ENCODE measurements at places on chromosomes 4 and X.

DNA sequence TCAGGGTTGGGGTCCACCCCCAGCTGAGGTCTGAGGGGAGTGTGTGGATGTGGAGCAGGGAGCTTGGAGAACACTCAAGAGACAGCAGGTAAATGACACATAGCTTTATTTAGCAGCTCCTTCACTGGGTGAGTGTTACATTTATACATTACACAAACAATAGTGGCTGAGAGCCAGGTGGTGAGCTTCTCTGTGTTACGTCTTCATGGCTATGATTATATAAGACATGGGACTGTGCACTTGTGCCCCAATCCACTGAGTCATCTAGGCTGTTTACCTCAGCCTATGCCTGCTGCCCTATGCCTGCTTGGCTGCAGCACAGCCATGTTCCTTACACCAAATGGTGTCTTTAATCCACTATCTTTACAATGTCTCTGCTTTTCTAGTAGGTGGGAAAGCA, 459.6 kb downstream of the AFF2 start:
- DNase-seq = no peak

DNA sequence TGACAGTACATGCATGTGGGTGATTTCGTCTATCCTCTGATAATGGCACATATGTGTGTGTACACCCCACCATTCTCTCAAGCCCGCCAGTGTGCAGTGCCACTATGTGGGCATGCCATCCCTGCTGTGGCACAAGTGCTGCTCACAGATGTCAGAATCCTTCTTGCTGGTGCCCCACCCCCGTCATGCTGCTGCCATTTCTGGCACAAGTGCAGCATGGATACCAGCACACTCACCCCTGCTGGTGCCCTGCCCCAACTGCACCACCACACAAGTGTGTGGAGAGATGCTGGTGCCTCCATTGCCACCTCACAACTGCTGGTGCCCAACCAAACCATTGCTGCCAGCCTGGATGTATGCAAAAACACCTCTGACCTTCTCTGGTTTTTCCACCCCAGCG, 1133.8 kb downstream of the TECRL start:
- no peak for DNase-seq

DNA sequence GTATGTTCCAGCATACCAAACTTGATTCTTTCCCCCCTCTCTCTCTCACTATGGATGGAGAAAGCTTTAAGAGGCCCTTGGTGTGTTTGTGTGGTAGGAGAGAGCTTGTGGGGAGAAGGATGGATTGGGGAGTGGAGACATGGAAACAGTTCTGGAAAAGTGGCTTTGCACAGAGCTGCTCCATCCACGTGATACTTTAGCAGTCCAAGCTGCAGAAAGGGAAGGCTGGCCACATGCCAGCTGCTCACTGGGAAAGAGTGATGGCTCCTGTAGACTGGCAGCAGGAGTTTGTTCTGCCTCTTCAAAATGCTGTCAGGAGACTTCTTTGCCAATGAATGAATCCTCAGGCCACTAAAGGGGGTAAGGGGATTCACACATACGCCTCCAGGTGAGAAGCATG, 21.7 kb upstream of the SEC24B start:
- DNase-seq = no peak

DNA sequence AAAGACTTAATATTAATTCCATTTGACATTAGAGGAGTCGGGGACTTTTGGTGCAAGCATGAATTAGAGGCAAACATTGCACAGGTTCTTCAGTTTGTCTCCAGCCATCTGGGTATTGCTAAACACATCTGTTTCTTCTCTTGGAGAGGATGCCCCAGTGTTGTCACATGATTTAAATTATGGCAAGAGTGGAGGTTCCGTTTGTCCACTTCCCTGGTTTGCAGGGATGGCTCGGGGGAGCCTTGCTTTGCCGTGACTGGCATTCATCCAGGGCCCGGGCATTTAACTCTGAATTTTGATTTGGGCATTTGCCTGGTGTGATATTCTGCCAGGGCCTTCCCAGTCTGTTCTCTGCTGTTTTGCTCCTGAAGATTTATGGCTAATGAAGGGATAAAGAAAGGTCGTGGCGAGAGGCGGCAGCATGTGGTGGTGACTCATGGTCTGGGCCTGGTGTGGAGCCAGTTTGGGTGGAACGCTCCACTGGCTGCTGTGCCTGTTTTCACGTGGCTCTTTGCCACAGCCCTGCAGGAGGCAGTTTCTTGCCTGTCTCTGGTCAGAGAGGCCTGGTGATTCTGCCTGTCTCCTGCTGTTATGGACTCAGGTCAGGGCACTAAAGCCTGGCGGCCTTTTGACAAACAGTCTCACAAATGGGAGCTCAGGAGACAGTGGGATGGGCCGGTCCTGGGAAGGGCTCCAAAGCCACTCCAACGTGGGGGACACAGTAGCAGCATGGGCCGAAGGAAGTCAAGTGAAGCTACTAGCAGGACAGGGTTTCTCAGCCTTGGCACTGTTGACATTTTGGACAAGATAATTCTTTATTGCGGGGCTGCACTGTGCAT, 99.4 kb upstream of the PGRMC2 start:
- DNase-seq = no peak
